Foreskin keratinocyte (primary cell): ENCODE measurements at places on chromosomes 6 and 20. TPM values are rescaled to one million over a fixed set of nuclear protein-coding genes. Genes with fewer than 3 reads are reported as not detected.

The LY6G5B gene
- total RNA-seq: 4.3 and 4.8 TPM in 2 replicates

The RHAG gene
- not detected in 2 replicates for total RNA-seq

The SCP2D1 gene
- total RNA-seq: not detected in 2 replicates

The AGER gene
- 2.7 and 3.2 TPM in 2 replicates for total RNA-seq

The BCAS1 gene
- not detected in 2 replicates for total RNA-seq

The PIGU gene
- total RNA-seq: 24.3 and 25.9 TPM in 2 replicates

The LYRM2 gene
- total RNA-seq: 21.1 and 22.4 TPM in 2 replicates

The CDSN gene
- total RNA-seq: 0.88 and 1.3 TPM in 2 replicates

The GATA5 gene
- total RNA-seq: not detected in 2 replicates

The WFDC10B gene
- total RNA-seq: not detected in 2 replicates

The CPNE5 gene
- 0.07 TPM in 1 of 2 replicates, not detected in the other for total RNA-seq

The ANKRD66 gene
- total RNA-seq: not detected in 2 replicates

The SEMG1 gene
- total RNA-seq: not detected in 2 replicates

The SEL1L2 gene
- total RNA-seq: not detected in 2 replicates

The OXT gene
- total RNA-seq: not detected in 2 replicates

The ID4 gene
- not detected in 2 replicates for total RNA-seq

The MTFR2 gene
- total RNA-seq: 8.1 and 11.3 TPM in 2 replicates
